Anterior cingulate cortex (tissue), 58 donors: ENCODE measurements at places on chromosomes 4 and X.

DNA sequence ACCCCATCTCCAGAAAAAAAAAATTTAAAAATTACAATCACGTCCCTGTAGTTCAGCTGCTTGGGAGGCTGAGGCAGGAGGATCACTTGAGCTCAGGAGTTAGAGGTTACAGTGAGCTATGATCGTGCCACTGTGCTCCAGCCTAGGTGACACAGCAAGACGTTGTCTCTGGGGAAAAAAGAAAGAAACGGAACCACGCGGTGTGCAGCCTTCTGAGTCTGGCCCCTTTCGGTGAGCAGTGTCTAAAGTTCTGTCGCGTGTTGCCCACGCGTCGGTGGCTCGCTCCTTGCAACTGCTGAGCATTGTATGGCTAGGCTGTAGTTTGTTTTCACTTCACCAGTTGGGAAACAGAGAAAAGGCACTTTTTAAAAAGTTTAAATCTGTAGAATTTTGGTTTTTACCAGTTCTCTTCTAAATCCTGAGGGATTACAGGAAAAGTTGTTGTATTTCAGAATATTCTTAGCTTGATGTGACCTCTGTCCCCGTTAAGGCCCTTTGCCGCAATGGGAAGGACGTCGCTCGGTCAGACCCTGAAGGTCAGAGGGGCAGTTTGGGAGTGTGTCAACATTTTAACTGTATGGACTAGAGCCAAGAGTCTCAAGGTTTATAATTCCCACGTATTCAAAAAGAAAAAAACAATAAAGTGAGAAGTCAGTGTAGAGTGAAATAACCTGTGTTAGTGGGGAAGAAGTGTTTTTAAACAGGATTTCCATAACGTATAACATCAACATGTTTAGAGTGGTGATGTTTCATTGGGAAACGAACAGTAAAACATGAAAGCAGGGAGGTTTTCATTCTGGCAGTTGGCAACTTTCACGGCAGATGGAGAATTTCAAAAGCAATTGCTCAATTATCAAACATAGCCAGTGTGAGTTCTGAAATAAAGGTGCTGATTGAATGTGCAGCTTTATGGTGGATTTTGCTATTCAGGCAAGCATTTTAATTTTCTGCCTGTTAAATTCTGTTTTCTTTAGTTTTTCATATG, 45.8 kb upstream of the MSANTD1 start:
- no peak for DNase-seq

- DNase-seq: no peak
Measured at GRCh38 chr4:77155631-77156452, 1.2 kb upstream of the CCNG2 start.

- DNase-seq: no peak
Measured at GRCh38 chrX:148984238-148984637, 483.8 kb downstream of the AFF2 start.

- no peak for DNase-seq
Measured at GRCh38 chrX:15751155-15751819, 13.2 kb downstream of the CA5B start.
